Activated CD4-positive, alpha-beta T cell treated with anti-CD3 and anti-CD28 coated beads for 48 hours (primary cell): ENCODE measurements at places on chromosomes 13 and 19.

GRCh38 chr13:87123987-87124784 lies 547.0 kb upstream of the SLITRK5 start:
- no peak for DNase-seq

DNA sequence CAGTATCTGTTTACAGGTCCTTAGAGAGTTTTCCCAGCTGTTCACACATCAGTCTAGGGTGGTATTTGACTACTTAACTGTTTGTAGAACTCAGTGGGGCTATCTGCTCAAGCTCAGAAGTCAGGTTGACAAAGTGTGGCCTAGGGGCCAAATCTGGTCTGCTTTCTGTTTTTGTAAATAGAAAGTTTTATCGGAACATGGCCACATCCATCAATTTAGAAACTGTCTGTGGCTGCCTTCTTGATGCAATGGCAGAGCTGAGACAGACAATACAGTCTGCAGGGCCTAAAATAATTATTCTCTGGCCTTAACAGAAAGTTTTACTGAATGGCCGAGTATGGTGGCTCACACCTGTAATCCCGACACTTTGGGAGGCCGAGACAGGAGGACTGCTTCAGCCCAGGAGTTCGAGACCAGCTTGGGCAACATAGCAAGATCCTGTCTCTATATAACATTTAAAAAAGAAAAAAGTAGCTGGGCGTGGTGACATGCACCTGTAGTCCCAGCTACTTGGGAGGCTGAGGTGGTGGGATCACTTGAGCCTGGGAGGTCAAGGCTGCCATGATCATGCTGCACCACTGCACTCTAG lies 2.4 kb downstream of the SMG9 start:
- DNase-seq, result no peak

GRCh38 chr19:14416817-14417231 lies 2.3 kb downstream of the DDX39A start:
- DNase-seq, result no peak

GRCh38 chr13:103196356-103196755 lies 130.1 kb upstream of the SLC10A2 start:
- no peak for DNase-seq

- DNase-seq, result no peak
Observed at GRCh38 chr13:113022391-113022744, 53.4 kb downstream of the MCF2L start.
